ENCODE measurements at places on chromosomes 1 and 21.

GRCh38 chr1:53629101-53629691 is 109.8 kb downstream of the GLIS1 start:
- DNase-seq, result peak; percentile 89

DNA sequence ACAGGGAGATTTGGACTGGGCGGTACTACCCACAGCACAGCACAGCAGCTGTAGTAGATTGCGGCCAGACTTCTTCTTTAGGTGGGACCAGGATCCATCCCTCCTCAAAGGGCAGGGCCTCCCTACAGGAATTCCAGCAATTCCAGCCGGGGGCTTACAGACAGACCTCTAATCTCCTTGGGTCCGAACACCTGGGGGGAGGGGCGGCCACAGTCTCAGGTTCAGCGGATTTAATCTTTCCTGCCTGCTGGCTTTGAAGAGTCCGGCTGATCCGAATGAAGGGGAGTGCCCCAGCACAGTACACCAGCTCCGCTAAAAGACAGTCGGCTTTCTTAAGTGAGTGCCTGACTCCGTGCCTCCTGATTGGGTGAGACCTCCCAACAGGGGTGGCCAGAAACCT is 1708.5 kb downstream of the BRINP3 start:
- no peak for DNase-seq

GRCh38 chr1:53592521-53592982 is 133.4 kb downstream of the DMRTB1 start:
- DNase-seq, result no peak

DNA sequence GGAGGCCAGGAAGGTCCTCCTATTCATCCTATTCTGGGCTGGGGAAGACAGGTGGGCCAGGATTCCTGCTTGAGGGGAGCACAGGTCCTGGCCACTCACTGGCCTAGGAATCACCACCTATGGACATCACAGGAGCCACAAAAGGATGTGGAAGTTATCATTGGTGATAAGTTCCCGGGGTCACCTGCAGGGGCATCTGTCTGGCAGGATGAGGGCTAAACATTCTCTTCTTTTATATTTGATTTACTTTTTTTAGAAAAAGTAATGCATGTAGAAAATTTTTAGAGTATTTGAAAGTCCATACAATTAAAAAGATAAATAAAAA is 33.2 kb upstream of the KIAA0040 start:
- no peak for DNase-seq

GRCh38 chr1:63940440-63940839 is 166.6 kb downstream of the ROR1 start:
- no peak for DNase-seq
